ENCODE measurements at places on chromosomes 1 and 21.

GRCh38 chr1:111973150-111973790 is 16.2 kb downstream of the KCND3 start:
- DNase-seq: no peak

DNA sequence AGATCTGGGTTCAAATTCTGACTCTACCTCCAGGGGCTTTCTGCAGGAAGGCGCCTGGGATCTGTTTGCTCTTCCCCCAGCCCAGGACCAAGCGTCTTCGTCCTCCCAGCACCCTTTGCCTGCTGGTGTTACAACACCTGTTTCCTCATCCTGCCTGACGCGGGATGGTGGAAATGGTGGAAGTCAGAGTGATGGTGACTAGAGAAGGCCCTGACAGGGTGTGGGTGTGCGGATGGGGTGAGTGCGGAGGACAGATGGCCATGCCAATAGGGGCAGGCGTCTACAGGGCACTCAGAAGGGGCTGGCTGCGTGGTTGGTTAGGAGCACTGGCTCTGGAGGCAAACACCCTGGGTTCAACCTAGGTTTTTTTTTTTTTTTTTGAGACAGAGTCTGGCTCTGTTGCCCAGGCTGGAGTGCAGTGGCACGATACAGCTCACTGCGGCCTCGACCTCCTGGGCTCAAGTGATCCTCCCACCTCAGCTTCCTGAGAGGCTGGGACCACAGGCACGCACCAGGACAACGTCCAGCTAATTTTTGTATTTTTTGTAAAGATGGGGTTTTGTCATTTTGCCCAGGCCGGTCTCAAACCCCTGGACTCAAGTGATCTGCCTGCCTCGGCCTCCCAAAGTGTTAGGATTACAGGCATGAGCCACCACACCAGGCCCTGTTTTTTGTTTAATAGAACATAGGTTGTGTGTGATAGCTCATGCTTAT is 1.5 kb downstream of the THEMIS2 start:
- no peak for DNase-seq

GRCh38 chr1:200845360-200845759 is 27.4 kb upstream of the GPR25 start:
- no peak for DNase-seq

DNA sequence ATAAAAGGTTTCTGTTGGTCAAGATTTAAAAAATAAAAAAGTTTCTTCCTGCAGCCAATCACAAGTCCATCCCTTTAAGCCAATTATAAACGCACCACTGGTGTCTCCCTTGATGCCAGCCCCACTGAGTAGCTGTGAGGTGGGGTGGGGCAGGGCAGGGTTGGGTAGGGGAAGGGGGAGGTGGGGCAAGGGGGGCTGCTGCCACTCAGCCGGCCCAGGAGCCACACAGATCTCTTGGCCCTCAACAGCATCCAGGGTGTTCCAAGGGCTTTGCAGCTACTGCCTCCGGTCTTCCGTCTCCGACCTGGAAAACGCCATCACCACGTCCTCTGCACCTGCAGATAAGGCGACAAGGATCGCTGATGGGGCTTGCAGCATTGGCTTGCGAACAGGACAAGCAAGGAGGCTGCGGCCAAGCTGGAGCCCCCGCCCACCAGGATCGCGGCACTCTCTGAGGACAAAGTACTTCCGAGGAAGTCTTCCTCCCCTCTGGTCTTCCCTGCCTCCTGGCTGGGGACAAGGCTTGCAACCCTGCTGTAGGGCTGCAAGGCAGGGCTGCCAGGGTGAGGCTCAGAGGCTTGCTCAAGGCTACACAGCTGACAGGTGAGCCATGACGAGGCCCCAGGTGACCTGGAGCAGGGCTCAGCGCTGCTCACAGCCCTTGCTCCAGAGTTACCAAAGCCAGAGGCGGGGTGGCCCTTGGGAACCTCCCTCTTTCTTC is 26.8 kb upstream of the CLSTN1 start:
- no peak for DNase-seq

- DNase-seq: no peak
Observed at GRCh38 chr21:42332557-42333317, 17.5 kb upstream of the TFF3 start.

DNA sequence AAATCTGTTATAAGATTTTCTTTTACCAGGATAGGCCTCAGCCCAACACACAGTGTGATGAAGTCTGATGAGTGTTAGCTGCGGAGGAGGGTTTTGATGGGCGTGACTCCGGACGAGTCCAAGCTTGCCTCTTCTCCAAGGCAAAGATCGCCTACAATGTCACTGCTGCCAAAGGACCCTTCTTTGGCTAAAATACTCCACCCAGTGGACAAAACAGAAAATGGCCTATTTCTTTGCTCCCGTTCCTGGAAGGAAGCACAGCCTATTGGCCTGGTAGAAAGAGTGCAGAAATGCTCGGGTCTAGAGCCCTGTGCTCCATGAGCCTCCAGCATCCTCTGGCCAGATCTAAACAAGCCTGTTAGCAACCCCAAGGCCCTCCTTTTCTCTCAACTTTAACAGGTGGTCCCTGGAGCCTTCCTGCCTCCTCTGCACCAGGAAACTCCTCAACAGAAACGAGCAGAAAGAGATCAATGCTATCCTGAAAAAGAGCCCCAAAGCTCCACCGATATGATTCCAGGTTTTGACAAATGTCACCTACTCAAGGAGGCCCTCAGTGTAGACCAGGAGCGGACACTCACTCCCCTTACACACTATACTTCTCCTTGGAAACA is 3.4 kb upstream of the CASQ2 start:
- no peak for DNase-seq

DNA sequence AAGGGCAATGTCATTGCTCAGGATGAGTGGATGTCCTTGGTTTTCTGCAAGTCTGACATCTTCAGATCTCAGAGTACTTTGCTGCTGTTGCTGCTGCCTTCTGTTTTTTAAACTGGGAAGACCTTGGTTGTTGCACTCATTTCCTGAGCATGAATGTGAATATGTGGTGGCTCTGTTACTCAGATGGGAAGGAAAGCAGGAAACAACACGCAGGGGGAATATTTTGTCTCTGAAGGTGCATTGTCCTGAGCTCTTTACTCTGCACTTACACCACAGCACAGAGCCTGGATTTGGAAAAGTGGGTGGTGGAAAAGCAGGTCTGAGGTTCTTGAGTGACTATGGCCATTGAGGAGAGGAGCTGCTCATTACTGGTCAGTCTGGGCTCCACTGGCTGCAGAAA is 36.3 kb downstream of the PTGFRN start:
- no peak for DNase-seq

- no peak for DNase-seq
Observed at GRCh38 chr1:68442822-68443556, 6.8 kb downstream of the RPE65 start.

DNA sequence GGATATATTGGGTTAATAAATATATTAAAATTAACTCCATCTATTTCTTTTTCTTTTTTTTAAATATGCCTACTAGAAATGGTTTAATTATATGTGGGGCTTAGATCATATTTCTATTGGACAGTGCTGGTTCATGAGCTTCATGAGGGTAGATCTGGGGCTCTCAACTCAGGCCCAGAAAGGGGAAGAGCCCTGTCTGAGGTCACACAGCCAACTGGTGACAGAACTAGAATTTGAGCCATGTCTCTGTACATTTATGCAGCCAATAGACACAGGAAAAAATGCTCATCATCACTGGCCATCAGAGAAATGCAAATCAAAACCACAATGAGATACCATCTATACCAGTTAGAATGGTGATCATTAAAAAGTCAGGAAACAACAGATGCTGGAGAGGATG is 5.1 kb upstream of the EPHB2 start:
- no peak for DNase-seq

DNA sequence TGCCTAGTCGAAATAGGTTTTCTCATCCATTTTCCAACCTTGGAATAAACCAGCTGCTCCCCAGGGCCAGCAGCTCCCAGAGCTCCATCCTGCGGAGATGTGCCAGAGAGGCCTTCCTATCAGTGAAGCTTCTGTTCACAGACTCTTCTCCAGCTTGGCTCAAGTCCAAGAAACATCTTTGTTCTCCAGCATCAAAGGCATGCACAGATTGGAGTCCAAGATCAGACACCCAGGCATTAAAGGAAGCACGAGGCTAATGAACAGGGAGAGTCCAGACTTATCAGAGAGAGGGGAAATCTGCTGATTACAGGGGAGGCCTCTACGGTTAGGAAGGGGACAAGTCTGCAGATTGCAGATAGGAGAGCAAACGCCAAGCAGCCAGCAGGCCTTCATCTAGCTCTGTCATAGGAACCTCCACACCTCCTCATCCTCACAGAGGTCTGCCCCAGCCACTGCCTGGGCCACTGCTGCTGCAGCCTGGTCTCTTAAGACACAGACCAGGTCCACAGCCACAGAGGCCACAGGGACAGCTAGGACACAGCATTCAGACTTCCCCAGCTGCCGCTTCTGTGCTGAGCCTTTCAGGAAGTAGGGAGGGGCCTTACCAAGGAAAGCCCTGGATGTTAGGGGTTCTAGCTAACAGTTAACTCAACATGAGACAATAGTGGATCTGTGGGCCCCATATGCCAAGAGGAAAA is 3.4 kb downstream of the PRR9 start:
- no peak for DNase-seq

DNA sequence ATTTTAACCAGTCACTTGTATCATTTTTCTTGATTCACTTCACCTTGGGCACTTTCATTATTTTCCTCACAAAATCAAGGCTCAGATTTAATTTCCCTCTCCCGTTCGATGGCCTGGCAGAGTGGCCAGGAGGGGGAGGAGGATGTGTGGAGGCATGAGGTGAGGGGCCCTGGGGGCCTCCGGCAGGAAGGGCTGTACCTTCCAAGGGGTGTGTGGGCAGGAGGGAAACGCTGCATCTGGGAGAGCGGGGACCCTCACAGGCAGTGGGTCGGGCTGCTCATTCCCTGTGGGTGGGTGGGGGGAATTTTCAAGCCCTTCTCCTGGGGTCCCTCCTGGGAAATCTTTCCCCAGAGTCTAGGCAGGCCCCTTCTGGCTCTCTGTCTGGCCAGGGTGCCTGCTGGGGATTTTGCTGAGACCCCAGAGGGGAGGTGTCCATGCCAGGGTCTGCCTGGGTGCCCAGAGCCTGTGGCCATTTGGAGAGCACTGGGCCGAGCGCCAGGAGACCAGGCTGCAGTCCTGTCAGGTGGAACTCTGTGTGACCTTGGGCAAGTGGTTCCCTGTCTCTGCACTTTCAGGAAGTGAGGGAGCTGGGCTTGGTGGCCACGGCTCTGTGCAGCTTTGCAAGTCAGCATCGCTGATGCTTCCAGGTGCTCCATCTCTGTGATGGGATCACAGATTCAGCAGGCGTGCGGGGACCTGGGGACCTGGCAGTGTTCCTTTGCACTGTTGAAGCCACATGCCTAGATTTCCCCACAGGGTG is 81.9 kb upstream of the C1orf174 start:
- no peak for DNase-seq

DNA sequence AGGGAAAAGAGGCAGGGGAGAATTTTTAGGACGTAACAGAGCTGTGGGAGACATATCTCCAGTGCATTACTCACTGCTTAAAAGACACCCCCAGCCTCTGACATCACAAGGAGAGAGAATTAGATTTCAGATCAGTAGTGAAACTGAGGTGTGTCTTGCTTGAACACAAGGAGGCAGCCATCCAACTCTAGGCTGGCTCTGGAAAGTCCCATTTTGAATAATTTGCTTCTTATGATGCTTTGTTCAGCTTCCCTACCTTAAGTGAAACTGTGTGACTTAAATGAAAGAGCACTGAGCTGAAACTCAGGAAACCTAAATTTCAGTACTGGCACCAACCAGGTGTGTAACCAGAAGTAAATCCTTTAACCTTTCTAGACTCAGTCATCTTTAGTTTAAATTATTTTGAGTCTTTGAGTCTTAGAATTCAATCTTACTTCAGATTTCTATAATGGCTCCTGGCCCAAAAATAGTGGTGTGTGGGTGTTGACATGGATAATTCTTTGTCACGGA is 251.6 kb upstream of the SGIP1 start:
- no peak for DNase-seq

GRCh38 chr1:202225131-202225530 is 31.5 kb downstream of the LGR6 start:
- no peak for DNase-seq

DNA sequence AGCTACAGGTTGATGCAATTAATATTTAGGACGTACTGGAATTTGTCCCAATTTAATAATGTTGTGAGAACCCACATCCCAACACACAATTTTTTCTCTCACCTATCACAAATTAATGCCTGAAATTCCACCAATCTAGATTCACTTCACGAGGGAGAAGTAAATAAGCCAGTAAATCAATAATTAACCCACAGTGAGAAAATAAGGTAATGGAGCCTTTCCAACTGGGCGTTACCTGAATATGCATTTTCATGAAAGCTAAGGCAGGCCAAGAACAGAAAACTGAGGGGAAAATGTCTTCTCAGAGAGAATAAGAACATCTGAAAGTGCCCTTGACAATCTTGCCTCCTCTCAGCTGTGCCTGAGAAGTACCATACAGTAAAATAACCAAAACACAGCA is 240.8 kb upstream of the NR5A2 start:
- DNase-seq: no peak

DNA sequence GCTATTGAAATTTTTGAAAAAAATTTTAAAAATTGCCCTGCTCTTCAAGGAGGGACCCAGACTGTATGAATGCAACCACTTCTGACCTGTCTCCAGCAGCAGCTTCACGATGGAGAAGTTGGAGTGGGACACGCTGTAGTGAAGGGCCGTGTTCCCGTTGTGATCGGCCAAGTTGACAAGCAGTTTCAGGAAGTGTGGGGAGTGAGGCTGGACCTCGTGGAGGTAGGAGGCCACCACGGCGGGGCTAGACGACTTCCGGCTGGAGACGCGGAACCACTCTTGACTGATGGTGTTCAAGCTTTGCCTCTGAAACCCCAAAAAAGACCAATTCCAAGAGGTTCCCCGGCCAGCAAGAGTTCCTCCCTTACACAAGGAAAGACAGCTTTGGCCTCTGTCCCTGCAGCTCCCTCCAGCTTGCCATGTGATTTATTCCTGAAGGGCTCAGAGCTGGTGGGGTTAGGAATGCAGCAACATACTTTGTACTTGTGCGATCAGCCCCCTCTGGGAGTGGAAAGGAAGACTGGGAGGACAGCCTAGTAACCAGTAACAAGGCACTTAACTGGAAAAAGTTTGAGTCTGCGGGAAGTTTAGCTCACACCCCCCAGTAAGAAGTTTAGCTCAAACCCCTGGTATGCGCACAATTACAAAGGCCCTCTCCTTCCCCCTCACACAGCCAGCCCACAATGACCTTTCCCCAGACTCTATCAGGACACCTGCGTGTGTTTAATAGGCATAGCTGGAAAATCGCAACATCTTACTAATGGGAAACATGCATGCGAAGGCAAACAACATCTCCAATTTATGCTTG is 56.0 kb downstream of the KANK4 start:
- no peak for DNase-seq

DNA sequence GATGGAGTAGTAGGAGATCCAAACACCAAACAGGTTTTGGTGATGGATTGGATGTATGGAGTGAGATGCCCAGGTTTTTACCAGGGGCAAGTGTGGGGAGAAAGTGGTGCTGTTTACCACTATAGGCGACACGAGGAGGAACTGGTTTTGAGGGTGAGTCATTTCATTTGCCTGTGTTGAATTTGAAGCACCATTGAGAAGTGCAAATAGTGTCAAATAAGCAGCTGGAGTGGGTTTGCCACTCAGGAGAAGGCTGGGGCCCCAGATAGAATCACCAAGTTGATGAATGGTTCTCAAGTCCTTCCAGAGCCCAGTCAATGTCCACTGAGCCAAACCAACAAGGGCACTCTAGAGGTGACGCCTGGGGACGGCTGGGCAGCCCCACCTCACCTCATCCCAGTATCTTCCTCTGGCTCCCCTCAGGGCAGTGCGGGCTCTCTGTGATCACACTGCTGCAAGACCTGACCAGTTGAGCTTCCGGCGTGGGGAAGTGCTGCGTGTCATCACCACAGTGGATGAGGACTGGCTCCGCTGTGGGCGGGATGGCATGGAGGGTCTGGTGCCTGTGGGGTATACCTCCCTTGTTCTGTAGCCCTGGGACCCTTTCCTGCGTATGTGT is 9.4 kb downstream of the RUSC1 start:
- DNase-seq: no peak

GRCh38 chr1:19682257-19682656 is 17.6 kb downstream of the HTR6 start:
- no peak for DNase-seq
